ENCODE measurements at places on chromosomes 2 and 18.

DNA sequence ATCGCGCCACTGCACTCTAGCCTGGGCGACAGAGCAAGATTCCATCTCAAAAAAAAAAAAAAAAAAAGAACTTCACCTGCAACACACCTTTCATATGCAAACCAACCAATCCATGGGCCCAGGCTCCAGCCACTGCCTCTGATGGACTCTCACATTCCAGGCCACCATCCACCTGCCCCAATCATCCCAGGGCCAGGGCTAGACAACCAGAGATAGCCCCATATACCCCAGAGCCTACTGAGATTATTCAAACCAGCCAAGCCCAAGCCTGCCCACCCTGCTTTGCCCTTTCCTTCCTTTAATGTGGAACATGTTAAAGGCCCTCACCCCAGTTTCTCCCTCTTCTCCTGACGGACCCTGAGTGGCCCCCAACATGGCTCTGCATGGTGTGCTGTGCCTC lies 57.0 kb downstream of the MRPL35 start:
- DNase-seq = no peak

- DNase-seq = no peak
These were observed 1.7 kb upstream of the HOXD12 start for GRCh38 chr2:176097820-176098365.

DNA sequence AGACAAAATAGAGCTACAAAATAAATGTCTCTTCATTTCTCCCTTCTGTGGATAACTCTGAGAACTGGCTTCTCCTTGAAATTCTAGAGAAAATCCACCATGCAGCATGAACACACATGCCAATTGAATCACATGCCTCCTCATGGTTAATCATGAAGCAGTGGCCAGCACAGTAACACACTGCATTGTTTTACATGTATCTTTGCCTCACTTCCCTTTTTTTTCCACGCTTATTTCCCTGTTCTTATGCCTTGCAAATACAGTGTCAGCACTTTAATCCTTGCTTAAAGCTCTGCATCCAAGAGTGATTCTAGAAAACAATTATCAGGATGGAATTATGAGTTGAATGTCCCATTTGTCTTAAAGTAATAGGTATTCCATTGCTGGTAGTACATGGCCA lies 50.3 kb upstream of the ZBTB7C start:
- no peak for DNase-seq

DNA sequence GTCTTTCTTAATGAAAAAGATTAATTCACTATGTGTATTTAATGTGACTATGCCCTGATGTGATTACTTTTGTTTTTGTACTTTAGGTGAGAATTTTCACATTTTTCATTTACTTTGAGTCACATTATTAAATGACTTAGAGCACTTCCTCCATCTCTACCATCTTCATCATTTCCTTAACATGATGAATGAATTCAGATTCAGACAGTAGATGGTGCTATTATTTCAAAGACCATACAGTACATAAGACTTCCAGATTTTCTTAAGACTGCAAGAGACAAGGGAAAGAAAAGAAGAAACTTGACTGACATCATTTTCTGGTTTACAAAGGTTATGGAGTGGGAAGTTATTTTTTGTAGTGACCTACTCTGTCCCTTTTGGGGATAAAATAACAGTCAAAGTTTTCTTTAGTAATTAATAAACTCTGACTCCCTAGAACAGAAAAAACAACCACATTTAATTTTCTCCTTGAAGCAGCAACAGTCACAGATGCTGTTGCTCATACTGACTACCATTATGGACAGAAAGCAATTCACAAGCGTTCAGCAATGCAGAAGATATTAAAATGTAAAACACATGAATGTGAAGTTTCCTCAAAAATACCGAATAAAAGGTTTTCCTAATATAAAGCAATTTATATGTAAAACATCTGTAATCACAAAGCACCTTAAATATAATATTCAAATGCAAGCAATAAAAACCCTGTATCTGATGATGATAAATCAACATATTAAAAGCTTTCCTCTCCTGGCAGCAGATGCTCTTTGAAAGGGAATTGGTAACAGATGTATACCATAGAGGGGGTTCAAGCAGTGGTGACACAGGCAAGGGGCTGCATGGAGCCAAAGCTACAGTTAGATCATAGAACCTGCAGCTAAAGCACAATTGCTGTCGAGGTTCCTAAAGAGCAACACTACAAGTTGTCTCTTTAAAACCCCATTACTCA lies 1010.9 kb upstream of the NXPH2 start:
- no peak for DNase-seq

DNA sequence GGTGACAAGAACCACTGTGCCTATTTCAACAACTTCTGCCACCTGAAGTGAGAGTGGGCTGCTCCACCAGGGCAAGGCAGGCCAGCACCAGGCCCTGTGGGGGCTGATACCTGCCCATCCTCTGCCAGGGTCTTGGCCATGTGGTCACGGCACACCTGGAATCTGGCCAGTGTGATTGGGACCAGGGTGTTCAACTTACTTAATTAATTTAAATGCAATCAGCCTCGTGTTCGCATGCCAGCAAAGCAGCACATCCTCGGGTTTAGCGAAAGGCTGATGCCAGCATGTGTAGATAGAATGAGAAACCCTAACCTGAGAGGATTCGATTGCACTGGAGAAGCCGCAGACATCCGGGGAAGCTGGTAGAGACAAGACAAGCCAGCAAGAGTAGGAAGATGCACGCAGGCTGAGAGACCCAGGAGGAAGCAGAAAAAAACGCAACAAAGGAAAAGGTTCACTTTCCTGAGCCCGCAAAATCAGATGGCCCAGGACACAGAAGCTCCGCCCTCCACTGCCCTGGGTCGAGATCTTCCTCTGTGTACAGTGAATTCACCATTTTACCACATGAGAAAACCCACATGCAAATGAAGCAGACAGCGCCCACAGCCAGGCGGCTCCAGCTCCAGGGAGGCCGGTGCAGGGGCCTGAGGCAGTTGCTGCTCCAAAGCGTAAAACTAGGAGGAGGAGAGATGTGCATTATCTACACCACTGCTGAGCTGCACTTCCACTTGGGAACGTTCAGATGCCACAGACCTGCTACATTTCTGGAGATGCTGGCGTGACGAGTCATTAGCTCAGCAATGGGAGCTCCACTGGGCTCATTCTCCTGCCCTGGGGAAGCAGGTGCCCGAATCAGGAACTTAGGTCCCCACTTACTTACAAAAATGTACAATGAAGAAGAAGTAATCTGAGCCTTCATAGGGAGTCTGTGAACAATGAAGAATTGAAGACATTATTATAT lies 92.1 kb downstream of the TMEM18 start:
- no peak for DNase-seq

- DNase-seq = no peak
These were observed 133.7 kb downstream of the COMMD1 start for GRCh38 chr2:62038975-62039771.

DNA sequence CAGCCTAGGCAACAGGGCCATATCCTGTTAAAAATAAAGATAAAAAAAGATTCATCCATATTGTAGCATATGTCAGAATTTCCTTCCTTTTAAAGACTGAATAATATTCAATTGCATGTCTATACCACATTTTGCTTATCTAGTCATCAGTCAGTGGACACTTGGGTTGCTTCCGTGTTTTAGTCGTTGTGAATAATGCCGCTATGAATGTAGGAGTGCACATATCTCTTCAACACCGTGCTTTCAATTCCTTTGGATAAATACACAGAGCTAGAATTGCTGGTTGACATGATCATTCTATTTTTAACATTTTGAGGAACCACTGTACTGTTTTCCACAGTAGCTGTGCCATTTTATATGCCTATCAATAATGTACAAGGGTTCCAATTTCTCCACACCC lies 14.0 kb upstream of the PLB1 start:
- DNase-seq = no peak

GRCh38 chr18:52948868-52949444 lies 609.0 kb downstream of the DCC start:
- DNase-seq = no peak

DNA sequence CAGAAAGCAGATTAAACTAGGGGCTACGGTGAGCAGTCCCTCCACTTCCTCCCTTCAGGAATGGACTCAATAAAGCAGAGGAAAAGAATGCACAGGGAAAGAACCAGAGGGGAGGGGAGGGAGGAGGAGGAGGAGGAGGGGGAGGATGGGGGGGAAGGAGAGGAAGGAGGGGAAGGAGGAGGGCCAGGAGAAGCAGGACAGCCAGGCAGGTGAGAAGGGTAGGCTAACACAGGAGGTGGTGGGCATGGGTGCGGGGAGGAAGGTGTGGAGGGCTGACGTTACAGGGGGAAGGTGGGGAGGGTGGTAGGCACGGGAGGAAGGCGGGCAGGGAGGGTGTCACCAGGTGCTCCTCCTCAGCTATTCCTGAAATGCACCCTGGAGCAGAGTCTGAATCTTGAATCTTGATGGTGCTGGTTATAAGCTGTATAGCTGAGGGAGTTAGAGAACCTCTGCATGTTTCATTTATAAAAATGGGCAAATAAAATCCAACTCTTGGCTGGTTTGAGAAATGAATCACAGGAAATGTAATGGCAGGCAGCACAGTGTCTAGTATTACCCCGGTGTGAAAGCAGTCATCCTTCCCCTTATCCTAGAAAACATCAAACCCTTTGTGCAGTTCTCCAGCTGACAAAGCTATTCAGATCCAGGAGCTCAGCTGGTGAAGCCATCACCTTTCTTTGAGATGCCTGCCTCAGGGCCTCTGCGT lies 3.4 kb downstream of the TMEM18 start:
- no peak for DNase-seq

GRCh38 chr2:50594233-50594632 lies 437.7 kb downstream of the NRXN1 start:
- DNase-seq = no peak

GRCh38 chr2:226885769-226886435 lies 50.0 kb downstream of the RHBDD1 start:
- no peak for DNase-seq

DNA sequence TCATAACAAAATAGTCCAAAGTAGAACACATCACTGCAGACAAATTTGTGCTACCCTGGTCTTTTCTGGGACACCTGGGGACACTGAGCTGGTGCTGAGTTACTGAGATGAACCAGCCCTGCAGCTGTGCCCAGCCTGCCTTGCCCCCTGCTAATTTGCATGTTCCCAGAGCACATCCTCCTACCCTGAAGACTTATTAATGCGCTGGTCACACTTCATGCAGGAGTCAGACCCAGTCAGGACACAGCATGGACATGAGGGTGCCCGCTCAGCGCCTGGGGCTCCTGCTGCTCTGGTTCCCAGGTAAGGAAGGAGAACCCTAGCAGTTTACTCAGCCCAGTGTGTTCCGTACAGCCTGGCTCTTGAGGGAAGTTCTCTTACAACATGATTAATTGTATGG lies 1518.3 kb downstream of the RPIA start:
- DNase-seq = no peak

- DNase-seq = no peak
These were observed 228.0 kb upstream of the SPHKAP start for GRCh38 chr2:228409493-228409892.

- no peak for DNase-seq
These were observed 68.1 kb upstream of the SPTBN1 start for GRCh38 chr2:54388076-54388475.

DNA sequence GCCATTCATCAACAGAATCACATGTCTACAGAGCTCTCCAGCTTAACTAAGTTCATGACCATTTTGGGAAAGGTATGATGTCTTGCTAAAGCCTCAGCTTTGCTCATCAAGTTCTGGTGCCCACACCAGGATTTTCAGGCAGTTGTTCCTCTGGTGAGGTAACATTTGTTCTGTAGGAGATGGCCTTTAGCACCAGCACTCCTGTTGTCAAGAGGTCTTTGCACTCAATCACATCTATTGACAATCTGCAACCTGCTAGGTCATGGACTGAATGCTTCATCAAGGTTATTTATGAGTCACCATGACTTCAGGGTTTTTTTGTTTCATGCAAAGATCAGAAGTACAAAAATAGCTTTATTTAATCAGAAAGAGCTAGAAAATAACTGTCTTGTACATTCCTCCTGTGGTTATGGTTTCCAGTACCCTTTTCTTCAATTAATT lies 36.6 kb upstream of the VIT start:
- no peak for DNase-seq

DNA sequence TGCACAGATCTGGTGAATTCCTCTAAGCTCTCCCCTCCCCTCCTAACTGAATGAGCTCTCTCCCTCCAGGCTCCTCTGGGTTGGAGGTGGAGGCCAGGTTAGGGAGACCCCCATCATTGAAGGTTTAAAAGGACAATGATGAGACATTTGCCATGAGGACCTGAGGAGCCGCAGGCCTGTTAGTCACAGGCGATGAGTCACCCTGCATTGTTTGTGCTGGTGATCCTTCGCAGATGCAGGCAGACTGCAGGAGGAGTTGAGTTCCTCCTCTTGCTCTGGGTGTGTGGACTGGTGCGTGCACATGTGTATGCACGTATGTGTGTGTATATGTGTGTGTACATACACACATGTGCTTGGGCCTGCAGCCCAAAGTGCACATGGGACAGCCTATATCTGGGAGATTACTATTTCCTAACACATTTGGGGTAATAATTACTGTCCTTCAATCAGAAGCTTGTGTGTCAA lies 42.0 kb downstream of the MCFD2 start:
- no peak for DNase-seq

All from left hindlimb (tissue), 1 donor.